ENCODE measurements at places on chromosomes 2 and 18.

DNA sequence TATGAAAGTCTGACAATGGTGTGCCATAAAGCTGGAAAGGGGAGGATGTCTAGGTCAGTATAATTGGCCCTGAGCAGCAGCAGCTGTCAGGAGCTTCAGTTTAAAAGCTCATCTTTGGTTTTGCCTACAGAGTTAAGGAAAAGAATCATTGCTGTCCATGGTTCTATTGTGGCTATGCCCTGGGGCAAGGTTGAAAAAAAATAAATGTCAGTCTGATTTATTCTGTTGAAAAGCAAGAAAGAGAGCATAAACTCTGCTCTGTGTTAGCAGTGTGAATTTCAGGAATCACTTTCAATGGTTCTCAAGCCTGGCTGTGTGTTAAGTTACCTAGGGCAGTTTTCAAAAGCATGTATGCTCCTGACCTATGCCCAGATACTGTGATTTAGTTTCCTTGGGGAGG lies 446.7 kb downstream of the SETBP1 start:
- no peak for DNase-seq

DNA sequence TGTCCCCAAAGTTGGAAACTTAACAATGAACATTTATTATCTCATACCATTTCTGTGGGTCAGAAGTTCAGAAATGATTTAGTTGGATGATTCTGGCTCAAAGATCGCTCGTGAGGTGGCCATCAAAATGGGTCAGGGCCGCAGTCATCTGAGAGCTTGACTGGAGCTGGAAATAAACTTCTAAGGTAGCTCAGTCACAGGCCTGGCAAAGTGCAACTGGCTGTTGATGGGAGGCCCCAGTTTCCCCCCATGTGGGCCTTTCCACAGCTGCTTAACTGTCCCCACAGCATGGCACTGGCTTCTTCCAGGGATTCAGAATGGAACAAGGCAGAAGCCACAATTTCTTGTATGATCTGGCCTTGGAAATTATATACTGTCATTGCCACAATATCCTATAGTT lies 200.1 kb upstream of the RAB12 start:
- DNase-seq: no peak

DNA sequence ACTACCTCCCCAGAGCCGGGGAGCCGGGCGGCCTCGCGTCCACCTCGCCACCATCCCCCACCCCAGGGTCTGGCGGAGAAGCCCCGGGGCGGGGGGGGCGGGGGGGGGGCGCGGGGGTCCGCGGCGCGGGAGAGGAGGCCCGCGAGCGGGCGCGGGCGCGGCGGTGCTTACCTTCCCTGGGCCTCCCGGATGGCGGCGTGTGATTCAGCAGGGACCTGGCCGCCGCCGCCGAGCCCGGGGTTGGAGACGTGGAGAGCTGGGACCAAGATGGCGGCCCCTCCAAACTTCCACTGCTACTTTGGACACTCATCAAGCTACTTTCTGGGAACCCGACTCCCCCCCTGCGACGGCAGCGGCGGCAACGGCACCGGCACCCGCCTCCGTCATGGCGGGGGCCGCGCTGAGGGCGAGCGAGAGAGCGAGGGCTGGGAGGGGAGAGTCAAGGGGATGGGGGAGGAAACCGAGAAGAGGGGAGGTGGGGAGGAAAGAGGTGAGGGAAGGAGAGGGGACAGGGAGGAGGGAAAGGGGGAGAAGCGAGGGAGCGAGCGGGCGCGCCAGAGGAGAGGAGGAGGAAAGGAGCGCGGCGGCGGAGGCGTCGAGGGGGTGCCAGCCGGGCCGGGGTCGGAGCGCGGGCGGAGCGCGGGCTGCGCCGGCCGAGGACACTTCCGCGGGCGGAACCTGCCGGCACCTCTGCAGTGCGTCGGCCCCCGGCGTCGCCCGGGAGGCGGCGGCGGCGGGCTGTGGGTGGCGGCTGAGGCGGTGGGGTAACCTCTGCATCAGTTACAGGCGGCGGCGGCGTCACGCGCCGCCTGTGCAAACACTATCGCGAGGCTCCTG lies at the start of gene TLK1:
Gene TLK1 (minus strand): TSS at position 775 of the 837 bp plus-strand sequence. CDS start 465 bp downstream, at position 310.
- DNase-seq: peak; percentile 63

DNA sequence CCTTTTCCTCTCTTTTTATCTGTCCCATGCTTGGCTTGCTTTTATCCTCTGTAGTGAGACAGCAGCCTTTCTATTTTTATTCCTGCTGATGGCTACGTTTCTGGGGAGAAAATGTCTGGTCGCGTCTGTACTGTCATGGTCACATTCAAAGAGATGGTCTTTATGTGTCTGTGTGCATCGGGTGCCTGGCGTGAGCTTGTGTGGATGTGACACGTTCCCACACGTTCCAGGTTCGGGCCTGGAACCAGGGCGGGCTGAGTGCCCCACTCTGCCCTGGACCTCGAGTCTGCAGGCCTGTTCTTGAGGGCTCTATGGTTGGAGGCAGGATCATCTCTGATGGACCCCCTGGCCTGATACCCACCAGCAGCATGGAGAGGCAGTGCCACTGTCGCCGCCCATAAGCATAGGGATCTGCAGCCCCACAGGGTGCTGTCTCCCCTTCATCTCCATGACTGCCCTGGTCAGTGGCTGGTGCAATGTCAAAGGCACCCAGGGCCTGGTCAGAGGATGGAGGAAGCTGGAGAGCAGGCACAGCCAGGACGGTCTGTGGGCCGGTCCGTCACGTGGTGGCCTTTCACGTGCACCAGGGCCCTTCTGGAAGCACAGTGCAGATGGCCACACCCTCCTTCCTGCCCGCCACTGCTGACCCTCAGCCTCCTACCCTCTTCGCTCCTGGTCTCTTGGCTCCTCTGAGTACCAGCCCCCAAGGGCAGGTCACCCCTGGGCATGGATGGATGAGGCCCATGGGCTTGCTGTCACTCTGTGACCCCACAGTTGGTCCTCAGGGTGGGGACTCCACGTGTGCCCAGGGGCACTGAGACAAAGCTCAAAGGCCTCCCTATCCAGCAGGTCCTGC lies 149.2 kb upstream of the TWIST2 start:
- DNase-seq: no peak

GRCh38 chr2:13581471-13581870 lies 864.7 kb downstream of the TRIB2 start:
- no peak for DNase-seq

DNA sequence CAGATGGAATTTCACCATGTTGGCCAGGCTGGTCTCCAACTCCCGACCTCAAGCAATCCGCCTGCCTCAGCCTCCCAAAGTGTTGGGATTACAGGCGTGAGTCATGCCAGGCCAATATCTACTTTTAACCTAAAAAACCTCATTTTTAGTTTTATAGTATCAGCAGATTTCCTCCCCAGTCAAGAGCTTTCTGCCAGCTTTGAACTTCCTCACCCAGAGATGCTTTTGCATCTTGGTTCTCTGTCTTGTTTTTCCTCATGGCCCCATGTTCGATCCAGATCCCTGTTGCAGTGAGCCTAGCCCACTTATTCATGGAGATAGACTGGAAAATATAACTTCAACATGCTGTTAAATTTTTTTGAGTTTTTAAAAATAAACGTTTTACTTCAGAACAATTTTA lies 33.1 kb upstream of the CFAP36 start:
- no peak for DNase-seq

DNA sequence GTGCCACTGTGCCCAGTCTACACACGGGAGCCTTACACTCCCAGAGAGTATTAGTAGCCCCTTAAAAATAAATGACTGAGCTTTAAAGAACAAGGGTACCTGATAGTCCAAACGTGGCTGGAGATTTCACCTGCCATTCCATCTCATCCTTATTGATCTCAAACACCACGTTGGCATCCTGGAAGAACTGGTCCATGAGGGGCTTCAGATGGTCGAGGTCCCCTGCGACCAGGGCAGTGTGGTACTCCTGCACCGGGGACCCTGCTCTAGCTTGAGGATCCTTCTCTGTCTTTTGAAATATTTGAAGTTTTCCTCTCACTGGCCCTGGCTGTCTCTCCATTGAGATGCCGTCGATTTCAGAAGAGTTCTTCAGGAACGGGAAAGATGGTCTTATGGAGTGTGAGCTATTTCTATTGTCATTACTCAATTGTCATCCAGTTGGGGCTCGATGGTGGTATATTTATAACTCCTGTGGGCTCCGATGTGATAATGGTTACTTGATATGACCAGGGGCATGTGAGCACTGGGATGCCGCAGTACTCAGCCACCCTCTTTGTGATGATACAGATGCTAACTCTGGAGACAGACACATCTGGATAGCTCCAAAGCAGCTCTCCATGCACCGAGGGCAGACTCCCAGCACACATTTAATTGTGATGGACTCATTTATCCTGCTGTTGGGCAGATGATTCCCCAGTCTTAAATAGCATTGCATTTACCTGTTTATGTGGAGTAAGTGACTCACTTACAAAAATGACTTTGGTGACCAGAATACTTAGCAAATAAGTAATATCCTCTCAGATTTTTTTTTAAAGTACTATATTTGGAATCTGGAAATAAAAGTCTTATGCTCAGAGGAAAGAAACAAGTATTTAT lies 22.8 kb downstream of the ASB18 start:
- no peak for DNase-seq

- DNase-seq: no peak
Observed at GRCh38 chr2:170669909-170670308, 45.2 kb upstream of the SP5 start.

DNA sequence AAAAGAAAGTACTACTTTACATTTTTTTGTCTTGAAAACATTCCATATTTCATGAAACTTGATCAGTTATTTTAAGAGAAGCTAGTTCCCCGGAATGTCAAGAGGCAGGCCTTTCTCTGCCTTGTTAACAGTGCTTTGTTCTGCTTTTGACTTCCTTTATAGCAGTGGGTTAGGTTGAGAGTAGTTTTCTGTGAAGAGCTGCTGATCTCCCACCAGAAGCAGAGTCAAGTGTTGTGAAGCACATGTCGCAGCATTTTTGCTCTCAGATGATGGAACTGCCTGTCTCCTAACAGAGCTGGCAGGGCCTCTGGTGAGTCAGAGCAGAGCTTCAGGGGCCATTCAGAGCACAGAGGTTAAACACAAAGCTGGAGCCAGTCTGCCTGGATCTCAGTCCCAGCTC lies 871.8 kb downstream of the SLC4A3 start:
- no peak for DNase-seq

GRCh38 chr18:56709463-56709862 lies 58.3 kb downstream of the WDR7 start:
- DNase-seq: peak; percentile 30
